Fibroblast of skin of scalp (primary cell): ENCODE measurements at places on chromosomes 5 and 9.
A peak's percentile ranks its signal among the peaks of the same experiment; 100 is the strongest.

DNA sequence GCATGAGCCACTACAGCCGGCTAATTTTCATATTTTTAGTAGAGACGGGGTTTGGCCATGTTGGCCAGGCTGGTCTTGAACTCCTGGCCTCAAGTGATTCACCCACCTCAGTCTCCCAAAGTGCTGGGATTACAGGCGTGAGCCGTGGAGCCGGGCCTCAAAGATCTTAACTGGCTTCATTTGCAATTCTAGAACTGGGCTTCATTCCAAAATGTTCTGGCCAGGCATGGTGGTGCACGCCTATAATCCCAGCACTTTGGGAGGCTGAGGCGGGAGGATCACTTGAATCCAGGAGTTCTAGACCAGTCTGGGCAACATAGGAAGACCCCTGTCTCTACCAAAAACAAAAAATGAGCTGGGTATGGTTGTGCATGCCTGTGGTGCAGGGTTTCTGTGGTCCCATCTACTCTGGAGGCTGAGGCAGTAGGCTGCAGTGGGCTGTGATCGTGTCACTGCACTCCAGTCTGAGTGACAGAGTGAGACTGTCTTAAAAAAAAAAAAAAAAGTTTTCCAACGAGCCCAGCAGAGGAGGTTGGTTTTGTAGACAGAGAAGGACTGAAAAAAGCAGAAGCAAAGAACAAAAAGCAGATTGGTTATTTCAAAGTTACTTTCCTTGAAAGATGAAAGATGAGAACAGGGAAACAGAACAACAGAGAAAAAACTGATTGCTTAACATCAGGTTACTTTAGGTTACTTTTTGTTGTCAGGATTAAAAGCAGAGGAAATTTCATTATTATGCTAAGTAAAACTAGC is 78.2 kb downstream of the ANKRD55 start:
- DNase-seq, result no peak

- no peak for DNase-seq
Measured at GRCh38 chr5:138350563-138350890, 2.0 kb upstream of the KDM3B start.

DNA sequence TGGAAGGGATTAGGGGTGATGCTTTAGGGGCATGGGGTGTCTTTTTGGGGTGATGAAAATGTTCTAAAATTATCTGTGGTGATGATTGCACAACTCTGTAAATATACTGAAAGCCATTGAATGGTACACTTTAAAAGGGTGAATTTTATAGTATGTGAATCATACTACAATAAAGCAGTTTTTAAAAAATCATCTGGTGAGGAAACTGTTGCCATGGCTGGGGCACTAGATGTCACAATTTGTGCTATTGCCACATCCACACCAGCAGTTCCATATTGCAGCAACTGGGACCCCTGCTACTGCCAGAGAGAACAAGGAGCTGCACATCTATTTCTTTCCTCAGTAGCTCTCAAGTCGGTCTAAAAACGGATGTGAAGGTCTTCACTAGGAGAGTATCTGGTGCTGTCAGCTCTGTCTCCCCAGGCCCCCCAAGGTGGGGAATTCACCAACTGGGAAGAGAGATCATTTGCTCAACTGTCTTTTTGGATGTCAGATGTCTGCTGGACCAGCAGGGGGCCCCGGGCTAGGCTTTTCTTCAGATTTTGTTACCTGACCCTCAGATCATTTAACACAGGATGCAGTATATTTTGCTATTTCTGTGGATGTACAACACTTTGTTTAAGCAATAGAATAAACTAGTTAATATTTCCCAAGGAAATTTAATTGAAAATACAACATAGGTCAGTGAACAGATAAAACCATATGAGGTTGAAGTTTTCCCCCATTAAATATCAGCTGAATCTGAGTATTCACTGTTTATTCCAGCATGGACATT is 13.2 kb downstream of the CMYA5 start:
- peak; percentile 25 for DNase-seq

DNA sequence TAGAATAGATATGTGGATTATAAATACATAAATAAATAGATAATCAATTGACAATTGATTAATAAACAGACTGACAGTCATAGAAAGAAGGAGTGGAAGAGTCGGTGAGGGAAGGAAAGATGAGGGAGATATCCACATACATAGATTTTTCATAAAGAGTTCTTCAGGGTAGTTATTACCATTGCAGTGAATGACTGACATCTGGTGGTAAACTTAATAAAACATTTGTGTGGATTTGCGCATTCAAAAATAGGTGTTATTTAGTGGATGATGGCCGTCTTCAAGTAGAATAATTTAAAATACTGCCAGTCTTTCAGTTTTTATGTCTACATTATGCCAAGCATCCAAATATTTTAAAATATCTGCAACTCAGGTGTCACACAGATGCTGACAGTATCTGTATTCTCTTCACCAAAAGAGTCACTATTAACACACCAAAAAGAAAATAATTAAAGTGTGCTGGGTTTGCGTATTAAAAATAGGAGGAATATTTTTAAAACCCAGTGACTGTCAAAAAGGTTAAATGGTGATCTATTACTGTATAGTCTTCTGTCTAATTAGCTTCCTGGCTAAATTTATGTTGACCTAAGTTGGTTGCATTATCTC is 78.8 kb downstream of the GIN1 start:
- peak; percentile 45 for DNase-seq

- no peak for DNase-seq
Measured at GRCh38 chr5:108858959-108859358, 111.3 kb downstream of the FER start.

- peak; percentile 74 for DNase-seq
Measured at GRCh38 chr5:86979811-86980411, 287.8 kb upstream of the RASA1 start.

DNA sequence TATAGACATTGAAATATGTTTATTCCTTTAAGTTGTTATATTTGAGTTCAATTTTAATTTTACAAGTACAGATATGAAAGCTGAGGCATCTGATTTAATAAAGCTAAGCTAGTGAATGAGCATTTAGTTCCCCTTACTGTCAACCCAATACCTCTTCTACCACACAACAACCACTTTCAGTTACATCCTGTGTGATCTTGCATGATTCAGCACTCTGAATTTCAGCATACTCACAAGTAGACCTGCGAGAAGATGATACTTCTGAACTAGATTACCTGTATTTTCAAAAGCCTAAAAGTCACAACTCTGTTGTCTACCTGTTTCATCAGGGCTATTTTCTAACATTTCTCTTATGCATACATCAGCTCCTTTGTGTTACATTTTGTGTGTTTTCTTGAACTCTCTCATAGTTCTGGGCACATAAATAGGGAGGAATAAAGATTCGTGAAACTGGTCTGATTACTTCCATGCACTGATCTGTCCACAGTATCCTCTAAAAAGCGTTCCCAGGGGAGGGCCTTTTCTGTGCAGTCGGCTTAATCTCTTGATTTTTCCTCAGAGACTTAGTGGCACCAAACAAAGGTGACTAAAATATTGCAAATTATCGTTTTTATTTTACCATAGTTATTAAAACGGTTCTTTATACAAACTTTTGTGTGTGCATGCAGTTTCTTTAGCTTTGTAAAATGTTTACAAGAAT is 2025.5 kb upstream of the NUDT12 start:
- DNase-seq, result no peak

GRCh38 chr5:116557669-116558271 is 16.9 kb downstream of the SEMA6A start:
- no peak for DNase-seq

GRCh38 chr5:113253037-113253436 is 181.8 kb downstream of the TSSK1B start:
- DNase-seq, result no peak

DNA sequence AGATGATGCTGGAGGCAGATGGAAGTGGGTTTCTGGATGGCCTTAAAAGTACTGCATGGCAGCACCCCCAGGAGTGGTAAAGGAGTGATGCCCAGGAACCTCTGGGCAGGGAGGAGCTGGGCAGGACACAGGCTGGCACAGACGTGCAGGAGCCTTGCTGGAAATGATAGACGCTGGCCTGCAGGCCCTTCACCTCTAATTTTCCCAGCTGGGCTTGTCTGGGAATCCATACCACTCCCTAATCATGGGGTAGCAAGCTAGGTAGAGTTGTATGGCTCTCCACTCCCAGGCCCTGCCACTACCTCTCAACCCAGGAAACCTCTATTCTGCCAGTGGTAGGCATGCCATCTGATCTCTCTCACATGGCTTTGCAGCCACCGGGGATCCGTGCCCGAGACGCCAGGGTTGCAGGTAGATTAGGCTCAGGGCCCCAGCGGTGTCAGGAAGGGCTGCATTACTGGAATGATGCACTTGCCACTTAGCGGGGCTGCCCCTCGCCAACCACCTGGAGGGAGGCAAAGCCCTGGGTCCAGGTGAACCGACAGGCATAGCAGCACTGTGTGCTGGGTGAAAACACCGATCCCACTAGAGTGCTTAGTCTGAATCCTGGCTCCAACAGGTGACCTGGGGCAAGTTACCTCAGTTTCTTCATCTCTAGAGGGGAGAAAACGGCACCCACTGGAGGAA is 79.6 kb upstream of the SLC25A51 start:
- no peak for DNase-seq

DNA sequence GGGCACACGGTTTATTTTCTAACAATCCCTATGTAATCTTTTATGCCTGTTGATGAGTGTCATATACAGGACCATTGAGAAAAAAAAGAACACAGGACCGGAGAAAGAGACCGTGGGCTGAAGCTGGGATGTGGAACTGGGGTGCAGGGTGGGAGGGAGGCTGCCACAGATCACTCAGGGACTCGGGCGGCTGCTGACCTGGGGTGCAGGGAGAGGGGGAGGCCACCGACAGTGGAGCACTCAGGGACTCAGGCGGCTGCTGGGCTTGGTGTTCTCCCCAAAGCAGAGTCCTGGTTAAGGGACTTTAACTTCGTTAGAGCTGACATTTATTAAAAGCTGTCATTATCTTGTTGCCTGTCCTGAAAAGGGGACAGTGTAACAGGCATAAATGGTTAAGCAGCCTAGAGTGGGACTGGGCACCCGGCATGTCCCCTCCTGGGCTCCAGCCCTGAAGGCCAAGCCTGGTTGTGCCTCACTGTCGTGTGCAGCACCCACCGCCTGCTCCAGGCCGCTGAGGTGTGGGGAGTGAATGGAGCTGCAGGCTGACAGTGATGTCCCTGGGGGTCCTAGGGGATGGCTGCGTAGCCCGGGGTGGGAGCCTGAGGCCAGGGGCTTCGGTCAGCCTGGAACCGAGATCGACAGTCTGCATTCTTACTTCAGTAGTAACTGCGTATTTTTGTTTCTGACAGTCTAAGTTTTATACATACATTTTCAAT is 14.0 kb downstream of the NDUFS6 start:
- no peak for DNase-seq

DNA sequence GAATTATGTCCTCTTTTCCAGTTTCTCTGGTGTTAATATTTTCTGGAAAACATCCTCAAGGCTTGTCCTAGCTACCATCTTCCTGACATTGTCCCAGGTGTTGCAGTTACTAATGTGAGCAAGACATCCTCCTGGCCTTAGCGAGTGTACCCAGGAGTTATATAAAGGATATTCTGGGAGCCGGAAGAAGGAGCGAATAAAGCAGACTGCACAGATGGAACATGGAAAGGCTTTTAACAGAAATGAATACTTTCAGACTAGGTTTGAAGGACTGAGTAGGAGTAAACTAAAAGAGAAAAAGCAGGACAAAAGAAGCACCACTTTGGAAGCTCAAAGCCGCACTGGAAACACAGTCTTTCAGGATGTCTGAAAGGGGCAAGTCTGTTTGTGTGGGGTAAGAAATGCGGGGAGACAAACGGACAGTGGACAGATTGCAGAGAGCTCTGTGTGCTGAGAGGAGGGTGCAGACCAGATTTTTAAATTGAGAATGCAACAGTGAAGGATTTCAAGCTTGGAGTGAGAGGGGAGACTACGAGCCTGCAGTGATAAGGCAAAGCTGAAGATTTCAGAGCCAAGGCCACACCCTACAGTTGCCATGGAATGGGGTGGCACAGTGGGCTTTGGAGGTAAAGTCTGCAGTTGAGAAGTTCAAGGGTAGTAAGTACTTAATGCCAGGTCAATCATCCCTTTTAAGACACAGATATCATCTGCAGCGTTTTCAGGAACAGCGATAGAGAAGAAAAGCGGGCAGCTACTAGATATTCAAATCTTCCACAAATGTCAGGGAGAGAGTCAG is 94.1 kb upstream of the TAF11L2 start:
- DNase-seq, result no peak

DNA sequence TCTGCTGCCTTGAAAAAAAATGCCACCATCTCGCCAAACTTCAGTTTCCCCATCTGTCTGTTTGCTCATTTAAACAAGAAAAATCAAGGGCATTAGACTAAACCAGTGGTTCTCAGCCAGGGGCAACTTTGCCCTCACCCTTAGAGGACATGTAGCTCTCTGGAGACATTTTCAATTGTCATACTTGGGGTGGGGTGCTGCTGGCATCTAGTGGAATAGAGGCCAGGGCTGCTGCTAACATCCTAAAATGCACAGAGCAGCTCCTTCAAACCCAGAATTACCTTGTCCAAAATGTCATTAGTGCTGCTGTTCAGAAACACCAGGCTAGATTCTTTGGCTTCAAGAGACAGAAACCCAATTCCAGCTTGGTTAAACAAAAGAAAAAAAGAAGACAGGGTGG is 71.1 kb upstream of the FOXE1 start:
- no peak for DNase-seq

GRCh38 chr9:109272745-109273144 is 48.1 kb downstream of the EPB41L4B start:
- no peak for DNase-seq

- peak; percentile 78 for DNase-seq
Measured at GRCh38 chr5:111453747-111454146, 58.6 kb downstream of the STARD4 start.

- DNase-seq, result no peak
Measured at GRCh38 chr9:37515620-37516258, 30.0 kb downstream of the POLR1E start.

DNA sequence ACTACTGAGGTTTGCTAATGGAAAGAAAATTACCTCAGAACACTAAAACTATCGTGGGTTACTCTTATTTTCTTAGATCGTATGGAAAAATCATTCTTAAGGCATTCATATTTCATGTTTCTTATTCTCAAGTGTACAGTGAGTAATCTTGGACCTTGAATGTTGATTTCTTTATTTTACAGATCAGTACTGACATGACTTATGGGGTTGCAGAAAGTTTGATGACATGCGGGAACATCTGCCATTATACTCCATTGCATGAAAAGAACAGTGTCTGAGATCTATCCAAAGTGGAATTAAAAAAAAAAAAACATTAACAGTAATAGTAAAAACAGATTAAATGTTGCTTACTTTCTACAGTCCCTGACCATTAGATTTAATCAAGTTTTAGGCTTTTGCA is 1290.2 kb upstream of the WWC1 start:
- no peak for DNase-seq
